ENCODE measurements at places on chromosomes 3 and 15.

DNA sequence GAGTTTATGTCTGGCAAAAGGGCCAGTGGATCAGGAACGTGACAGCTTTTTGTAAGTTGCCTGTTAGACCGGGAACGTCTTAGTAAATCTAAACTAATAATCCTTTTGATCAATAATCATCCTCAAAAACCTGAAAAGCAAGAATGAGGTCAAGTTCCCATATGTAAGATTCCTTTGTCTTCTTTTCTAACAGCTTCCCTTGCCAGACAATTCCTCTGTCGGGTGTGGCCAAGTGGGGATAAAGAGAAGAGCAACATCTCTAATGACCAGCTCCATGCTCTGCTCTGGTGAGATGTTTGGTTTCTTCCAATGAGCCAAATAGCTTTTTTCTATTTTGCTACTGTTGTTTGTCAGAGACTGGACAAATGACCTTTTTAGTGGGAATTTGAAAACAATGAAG, 19.8 kb downstream of the FANCD2OS start:
- DNase-seq, result no peak

DNA sequence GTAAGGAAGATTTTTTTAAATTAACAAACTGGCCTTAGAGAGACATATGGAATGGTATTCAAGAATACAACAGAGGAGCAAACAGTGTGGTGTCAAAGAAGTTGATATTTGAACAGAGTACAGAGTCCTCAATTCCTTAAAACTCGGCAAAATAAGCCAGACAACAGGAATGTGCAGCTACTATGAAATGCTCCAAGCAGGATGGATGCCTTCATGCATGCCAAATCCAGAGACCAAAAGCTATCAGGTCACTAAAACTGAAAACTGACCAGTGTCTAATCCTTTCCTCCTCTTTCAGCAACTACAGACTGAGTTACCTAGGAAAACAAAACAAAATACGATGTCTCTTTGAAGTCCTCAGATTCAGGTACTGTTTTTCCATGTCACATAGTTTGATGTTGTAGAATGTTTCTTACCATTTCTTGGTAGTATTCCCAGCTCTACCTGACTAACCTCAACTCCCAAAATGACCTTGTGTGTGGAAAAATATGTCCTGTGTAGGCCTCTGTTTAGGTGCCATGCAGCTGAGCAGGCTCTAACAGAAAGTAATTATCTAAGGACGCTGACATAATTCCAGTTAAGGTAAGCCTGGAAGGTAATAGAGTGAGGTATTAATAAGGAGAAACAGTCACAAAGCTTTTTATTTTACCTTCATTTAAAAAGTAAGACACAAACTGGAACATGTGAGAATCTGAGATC, 46.9 kb downstream of the TBL1XR1 start:
- DNase-seq, result no peak

DNA sequence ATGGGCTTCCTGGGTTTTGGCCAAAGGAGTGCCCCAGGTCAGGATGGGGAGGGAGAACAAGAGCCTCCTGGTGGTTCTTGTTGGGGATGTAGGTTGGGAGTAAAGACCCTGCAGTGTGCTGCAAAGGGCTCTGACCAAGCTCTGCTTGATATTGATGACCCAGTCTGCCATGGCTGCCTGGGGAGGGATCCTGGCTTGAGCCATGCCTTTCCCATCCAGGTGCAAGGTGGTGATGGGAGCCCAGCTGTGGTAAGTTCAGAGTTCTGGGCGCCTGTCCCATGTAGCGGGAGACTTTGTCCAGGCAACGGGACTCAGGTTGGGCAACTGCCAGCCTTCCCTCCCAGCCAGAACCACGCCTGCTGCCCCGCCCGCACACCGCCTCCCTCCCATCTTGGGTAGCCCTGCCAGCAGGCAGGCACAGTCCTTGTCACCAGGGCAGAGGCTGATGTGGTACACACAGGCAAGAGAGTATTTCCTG, 2.6 kb downstream of the GNAI2 start:
- no peak for DNase-seq

GRCh38 chr15:44554934-44555723, 18.2 kb downstream of the EIF3J start:
- no peak for DNase-seq

GRCh38 chr3:118970819-118971218, 63.8 kb downstream of the IGSF11 start:
- DNase-seq, result no peak

- no peak for DNase-seq
Measured at GRCh38 chr3:61964566-61964965, 403.2 kb downstream of the PTPRG start.

DNA sequence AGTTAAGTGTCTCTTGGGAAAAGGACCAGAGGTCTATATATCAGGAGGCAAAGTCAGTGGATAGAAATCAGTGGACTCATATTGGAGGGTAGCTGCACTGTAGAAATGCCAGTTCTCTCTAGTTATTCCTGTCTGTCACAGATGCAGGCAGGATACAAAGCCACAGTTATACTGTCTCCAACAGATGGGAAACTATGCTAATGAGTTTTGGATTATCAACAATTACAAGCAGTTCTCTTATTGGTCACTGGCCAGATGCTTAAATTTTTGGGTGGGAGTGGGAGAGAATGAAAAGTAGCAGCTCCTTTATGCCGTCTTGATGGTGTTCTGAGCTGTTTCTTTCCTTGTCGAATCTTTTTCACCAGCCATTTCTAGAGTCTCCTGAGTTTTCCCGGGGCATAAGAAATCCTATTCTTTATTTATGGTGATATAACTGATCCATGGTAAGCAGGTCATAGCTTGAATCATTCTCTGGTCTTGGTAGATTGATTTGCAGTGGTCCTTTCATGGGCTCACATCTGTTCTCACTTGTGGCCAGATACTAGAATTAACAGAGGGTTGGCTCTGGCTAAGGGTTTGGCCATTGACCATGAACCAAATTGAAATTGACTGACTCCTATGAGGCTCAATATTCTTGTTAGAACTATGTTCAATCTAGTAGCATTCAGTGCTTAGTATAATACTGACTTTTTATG, 44.6 kb upstream of the RBMS3 start:
- no peak for DNase-seq

GRCh38 chr3:109316162-109316730, at the start of gene DPPA2:
Gene DPPA2, minus strand, starts transcription at chr3:109316517. Its CDS starts 1,975 bp downstream, at chr3:109314542.
- DNase-seq, result no peak

DNA sequence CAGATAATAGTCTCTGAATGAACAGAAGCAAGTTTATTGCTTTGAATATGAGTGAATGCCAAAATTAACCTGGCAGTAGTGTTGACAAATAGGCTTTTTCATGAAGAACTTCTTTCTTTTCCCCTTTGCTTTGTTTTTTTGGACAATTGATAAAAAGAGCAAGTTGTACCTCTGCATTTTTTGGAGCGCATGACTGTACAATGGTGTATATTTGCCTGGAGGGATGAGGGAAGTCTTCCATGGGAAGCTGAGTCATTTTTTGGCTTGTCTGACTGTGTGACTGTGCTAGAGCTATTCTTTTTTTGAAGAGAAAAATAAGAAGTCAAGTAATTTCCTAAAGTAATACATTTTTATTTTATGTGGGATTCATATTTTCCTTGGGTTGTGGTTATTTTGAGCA, 186.9 kb downstream of the KLHL25 start:
- no peak for DNase-seq

- DNase-seq, result no peak
Measured at GRCh38 chr3:123071146-123071545, 4.3 kb downstream of the PDIA5 start.

GRCh38 chr15:60840306-60840702, 361.4 kb upstream of the ICE2 start:
- no peak for DNase-seq

GRCh38 chr15:101535170-101535902, 45.8 kb upstream of the PCSK6 start:
- DNase-seq, result no peak

- no peak for DNase-seq
Measured at GRCh38 chr3:134542287-134542958, 56.6 kb downstream of the CEP63 start.

- no peak for DNase-seq
Measured at GRCh38 chr15:97153356-97153965, 807.0 kb upstream of the ARRDC4 start.

- no peak for DNase-seq
Measured at GRCh38 chr3:43326891-43327581, 40.7 kb downstream of the SNRK start.

DNA sequence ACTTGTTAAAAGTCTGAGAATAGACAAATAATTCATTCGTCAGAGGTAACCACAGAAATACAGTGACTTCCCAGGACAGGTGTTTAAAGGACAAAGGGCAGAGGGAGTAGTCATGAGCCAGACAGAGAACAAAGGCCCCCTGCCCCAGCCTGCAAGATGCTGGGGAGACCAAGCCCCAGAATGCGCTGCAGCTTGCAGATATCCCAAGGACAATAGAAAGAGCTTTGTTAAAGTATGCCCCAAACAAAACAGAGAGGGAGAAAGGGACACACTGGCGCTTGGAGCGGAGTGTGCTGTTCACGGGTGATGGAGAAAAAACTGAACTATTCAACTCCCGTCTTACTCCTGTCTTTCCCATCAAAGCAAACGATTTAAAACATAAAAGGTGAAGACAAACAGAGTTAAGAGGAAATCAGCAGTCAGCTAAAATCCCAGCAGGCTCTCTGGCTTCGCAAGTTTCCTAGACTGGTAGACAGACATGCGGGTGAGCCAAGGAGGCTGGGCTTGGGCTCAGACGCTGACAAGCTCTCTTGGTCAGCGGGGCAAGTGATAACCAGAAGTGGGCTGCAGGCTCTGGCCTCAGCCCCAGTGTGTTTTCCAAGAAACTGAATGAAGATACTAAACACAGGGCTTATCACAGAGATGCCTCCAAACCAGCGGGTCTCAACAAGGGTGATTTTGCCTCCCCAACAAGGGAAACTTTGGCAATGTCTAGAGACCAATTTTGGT, 130.1 kb downstream of the UACA start:
- DNase-seq, result no peak

GRCh38 chr3:154364849-154365248, 40.6 kb upstream of the DHX36 start:
- DNase-seq, result no peak

DNA sequence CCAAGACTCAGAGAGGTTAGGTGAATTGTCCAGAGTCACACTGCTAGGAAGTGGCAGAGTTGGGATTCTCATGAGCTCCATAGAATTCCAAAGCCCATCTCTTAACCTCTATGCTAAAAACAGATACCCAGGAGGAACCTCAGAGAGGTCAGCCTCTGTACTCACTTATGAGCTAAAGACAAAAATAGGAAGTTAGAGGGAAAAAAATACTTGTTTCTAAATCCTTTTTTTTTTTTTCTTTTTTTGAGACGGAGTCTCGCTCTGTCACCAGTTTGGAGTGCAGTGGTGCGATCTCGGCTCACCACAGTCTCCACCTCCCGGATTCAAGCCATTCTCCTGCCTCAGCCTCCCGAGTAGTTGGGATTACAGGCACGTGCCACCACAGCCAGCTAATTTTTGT, 31.4 kb downstream of the FSD2 start:
- no peak for DNase-seq

GRCh38 chr3:46264002-46264401, 21.7 kb downstream of the CCR3 start:
- DNase-seq, result no peak

- no peak for DNase-seq
Measured at GRCh38 chr3:188937389-188937788, 234.4 kb upstream of the TPRG1 start.

GRCh38 chr3:31219131-31219843, 313.4 kb upstream of the STT3B start:
- DNase-seq, result no peak

DNA sequence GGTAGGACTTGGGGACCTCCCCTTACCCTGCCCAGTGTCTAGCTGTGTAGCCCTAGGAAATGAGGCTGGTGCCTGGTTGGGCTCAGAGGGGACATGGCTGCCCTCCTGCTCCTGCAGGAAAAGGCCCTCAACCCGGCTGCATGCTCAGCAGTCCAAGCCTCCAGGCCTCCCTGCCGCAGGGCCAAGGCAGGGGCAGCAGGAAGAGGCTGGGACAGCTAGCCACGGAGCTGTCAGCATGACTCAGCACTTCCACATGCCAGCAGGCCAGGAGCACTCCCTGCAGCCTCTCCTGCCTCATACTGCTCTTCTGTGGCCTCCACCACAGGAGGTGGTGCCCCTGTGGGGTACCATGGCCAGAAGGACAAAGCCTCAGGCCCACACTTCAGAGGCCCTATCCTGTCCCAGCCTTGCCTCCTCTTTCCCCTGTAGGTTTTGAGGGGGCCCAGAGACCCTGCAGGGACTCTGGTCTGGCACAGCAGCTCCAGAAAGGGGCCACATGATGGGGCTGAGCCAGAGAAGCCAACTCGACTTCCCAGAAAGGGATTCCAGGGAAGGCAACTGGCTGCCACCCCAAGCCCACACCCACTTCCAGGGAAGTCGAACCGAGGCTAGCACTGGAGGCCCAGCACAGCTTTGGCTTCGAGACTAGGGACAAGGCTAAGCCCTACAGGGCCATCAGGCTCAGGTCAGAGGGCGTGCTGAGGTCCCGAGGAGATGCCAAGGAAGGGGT, 19.5 kb downstream of the TKT start:
- DNase-seq, result peak; percentile 87

DNA sequence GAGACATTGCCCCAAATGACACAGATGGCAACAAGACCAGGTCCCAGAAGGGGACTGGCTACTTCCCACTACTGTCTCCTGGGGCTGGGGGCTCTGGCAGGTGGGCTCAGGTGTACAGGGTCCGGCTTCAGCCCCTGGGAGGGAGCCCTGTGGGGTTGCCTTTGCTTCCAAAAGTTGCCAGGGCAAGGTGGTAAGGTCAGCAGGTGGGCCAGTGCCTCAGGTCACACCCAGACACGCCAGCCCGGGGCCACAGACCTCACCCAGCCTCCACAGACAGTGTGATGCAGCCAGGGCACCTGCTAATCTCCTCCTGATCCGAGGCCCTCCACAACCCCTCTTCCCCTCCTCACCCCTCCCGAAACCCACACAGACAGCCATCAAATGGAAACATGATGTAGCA, 7.5 kb downstream of the OXTR start:
- DNase-seq, result no peak

GRCh38 chr15:76954744-76955143, 23.2 kb downstream of the RCN2 start:
- no peak for DNase-seq

- DNase-seq, result no peak
Measured at GRCh38 chr3:31341130-31341529, 191.6 kb upstream of the STT3B start.

- DNase-seq, result no peak
Measured at GRCh38 chr3:9206287-9206686, 43.2 kb downstream of the SRGAP3 start.

DNA sequence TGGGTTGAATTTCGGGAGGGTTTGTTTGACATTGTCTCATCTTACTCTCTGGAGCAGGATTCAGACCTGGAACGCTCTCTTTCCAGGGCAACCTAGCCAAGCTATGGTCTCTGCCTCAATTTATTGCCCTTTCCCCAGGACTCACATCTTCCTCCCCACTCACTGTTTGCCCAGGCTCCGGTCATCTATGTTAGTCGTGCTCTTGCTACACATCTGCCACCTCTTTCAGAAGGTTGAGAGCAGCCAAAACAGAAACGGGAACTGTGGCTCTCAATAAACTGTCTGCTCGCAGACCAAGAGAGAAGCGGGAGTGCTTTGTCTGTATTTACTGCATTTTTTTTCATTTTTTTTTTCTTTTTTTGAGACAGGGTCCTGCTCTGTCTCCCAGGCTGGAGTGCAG, 81.6 kb downstream of the ST6GAL1 start:
- DNase-seq, result no peak

All from brain pericyte (primary cell).